ENCODE measurements at places on chromosomes 6 and 20.

DNA sequence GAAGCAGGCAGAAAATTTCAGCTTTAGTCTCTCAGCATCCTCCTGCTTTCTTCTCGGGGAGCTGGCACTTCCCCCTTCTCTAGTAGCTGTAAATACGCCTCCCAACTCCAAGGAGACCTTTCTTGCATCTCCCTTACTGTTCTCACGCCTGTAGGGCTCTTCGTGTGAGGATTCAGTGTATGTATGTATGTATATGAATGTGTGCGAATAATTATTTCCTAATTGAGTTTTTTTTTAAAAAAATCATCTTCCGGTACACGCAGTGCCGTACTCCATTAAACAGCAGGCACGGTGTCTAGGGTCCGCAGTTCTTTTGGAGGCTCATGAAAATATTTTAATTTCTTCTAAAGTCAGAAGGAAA is 85.4 kb downstream of the HFE start:
- no peak for DNase-seq

- peak; percentile 26 for DNase-seq
Observed at GRCh38 chr20:18421608-18422007, 45.2 kb downstream of the DZANK1 start.

DNA sequence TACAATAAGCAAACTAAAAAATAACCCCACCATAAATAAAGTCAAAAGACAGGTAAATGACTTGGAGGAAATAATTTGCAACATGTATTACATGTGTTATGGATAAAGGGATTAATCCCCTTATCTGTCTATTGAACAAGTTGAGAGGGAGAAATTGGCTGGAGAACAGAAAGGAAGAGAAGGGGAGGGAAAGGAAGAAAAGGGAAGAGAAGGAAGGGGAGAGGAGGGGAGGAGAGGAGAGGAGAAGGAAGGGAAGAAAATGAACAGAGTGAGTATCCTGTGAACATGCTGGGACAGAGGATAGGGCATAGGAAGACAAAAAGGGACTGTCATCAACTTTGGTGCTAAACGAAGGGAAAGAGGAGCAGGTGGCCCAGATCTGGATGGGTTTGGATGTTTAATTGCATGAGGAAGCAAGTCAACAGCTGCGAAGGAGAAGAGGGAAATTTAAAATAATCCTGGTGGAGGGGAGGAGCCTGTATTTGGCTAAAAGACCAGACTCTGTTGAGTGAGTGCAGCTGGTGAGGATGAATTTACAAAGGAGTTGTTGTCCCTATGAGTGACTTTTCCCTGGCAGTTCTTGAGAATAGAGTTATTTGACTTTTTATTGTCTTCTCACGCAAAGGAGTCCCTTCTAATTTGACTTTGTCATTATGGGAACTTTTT is 14.2 kb upstream of the SHLD1 start:
- no peak for DNase-seq

- DNase-seq = no peak
Observed at GRCh38 chr6:116388924-116389323, 18.2 kb downstream of the DSE start.

DNA sequence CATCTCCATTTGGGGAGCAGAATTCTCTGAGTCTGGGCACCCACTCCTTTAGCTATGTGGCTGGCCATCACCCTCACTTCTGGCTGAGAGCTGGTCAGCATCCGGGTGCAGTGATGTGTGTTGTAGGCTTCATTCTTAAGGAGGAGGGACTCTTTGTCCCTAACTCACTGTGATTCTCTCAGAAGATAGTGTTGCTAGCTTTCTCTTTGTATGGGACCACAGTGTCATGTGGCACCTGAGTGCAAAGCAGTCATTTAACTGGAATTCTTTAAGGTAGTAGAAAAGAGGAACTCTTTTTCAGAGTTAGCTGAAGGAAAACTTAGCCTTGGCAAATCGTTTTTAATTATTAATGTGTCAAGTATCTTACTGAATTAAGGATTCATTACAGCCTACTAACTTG is 165.9 kb downstream of the JARID2 start:
- DNase-seq = no peak

- no peak for DNase-seq
Observed at GRCh38 chr6:8113131-8113654, 10.8 kb upstream of the EEF1E1 start.

DNA sequence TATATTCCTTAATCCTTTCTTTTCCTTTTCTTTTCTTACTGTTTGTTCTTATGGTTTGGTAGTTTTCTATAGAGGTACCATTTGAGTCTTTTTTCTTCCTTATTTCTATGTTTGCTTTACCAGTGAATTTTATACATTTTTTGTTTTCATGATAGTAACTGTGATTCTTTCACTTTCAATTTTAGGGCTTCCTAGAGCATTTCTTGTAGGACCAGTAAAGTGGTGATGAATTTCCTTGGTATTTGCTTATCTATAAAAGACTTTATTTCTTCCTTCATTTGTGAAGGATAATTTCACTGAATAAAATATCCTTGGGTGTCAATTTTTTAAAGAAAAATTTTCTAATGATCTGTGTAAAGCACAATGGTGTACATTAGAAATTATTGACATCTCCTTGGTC is 637.4 kb downstream of the CD109 start:
- DNase-seq = no peak

GRCh38 chr6:135256866-135257265 is 75.8 kb downstream of the MYB start:
- DNase-seq = no peak

- no peak for DNase-seq
Observed at GRCh38 chr20:58851221-58851968, 693 bp upstream of the GNAS-AS1 start.

DNA sequence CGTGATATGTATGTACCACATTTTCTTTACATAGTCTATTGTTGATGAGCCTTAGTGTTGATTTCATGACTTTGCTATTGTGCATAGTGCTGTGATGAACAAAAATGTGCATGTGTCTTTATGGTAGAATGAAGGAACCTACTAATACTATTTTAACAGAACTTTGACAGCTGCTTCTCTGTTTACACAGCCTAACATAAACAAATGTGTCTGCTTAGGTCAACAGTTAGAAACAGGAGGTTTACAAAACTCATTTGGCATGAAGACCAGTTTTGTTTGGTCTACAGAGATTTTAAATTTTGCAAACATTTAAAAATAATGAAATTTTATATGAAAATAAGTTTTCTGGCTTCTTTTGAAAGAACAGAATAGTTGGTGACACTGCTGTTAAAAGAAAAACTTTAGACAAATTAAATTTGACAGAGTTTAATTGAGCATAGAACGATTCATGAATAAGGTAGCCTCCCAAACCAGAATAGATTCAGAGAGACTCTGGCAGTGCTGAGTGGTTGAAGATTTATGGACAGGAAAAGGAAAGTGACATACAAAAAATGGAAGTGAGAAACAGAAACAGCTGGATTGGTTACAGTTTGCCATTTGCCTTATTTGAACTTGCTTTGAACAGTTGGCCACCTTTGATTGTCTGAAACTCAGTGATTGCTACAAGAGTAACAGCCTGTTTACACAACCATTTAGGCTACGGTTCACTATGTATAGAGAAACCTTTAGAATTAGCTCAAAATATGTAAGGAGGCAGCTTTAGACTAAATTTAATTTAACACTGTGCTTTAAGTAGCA is 715.8 kb upstream of the HS3ST5 start:
- no peak for DNase-seq

DNA sequence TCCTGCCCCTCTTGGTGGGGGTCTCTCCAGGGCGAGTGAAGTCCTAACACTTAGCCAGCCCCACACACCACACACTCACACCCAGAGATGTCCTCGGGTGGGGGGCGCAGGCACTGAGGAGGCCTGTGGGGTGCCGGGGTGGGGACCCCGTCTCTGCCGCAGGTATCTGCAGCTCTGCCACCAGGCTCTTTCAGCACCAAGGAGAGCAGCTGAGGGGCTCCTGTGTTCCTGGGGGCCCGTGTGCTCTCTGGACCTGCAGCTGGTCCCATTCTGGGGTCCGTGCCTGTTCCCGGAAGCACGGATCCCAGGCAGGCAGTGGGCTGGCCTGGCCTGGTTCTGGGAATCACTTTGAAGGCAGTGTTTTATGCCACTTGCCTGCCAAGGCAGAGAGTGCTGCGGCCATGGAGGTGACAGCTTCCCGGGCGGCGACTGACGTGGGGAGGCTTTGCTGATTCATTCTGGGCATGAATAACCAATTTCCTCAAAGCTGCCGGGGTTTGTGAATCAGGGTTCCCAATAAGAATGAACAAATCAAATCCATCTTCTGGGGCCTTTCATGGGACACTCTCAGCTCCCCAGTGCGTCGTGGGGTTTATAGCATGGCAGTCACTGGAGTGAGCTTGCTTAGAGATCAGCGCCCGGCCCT is 54.4 kb upstream of the SLCO4A1 start:
- no peak for DNase-seq

- no peak for DNase-seq
Observed at GRCh38 chr6:155271145-155271544, 7.3 kb downstream of the CLDN20 start.

DNA sequence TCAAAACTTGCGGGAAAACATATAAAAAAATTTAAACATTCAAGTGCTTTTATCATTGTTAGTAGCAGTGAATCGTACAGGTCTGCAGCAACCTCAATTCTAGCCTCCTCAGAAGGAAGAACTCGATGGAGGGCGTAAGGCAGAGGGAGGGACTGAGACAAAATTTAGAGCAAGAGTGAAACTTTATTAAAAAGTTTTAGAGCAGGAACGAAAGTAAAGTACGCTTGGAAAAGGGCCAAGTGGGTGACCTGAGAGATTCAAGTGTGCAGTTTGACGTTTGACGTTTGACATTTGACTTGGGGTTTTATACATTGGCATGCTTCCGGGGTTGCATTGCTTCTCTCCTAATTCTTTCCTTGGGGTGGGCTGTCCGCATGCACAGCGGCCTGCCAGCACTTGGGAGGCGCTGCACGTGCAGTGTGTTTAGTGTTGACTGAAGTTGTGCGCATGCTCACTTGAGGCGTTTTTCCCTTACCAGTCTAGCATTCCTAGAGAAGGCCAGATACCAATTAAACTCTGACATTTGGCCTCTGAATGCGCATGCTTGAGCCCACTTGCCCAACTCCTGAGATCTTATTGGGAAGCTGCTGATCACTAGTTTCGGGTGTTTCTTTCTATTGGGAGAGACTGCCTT is 82.6 kb downstream of the TBX18 start:
- DNase-seq = no peak

DNA sequence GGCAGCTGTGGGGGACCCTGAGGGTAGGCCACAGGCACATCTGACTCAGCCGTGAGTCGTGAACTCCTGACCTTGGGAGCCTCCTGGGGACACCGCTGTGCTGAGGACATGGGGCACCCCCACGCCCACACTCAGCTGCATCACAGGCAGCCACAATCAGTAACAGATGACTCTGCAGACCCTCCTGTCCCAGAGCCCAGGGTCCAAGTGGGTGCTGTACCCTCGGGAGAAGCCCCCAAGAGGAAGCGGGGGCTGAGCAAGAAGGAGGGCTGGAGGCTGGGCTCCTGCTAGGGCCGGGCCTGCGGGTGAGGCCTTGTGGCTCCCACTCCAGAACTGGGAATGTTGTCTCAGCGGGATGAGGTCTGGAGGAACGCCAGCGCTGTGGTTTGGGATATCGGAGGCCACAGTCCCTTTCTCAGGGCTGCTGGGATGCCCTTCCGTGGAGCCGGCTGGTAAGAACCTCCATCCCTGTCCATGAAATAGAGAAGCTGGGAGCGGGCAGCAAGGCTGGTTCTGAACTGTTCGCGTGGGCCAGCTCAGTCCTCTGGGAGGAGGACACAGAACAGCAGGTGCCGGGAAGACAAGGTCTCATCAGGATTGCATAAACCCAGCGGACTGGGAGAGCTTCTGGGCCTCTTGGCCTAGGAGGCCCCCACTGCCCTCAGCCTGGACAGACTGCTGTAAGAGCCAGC is 3.1 kb upstream of the LAMA5 start:
- no peak for DNase-seq

DNA sequence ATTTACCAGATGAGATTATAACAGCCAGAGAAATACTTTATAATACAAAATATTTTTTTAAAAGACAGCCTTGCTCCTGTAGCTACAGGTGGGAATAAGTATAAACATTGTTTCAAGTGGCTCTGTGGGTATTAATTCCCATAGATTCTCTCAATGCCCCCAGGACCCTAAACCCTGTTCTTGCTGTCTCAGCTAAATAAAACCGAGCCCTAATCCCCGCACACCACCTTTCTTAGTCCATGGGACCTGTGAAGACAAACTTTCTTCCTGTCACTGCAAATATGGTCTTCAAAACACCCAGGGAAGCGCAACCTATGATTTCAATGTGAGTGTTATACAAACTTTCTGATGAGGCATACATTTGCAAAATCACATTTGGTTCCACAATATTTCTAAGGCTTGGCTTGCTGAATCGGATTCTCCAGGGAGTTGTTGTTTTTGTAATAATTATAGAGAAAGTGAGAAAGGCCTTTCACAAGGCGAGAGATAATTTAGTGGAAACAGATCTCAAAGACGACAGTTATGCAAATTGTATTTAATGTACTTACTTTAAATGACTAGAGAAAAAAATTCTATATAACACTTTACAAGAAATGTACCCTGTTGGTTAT is 11.1 kb downstream of the SMLR1 start:
- no peak for DNase-seq

DNA sequence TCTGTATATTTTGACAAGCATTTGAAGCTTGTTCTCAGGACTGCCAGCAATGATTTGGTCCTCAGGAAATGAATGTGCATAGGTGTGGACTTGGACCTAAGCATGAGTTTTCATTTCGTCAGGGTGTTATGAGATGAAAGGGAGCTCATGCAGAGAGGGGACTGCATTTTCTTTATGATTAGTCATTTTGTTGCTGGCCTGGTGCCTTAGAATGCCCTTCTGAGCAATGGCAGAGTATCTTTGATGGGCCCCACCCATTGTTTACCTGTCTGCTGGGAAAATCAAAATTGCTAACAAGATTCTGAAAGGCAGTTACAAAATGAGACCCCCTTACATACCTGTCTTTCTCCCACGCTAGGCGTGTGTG is 51.5 kb upstream of the MTHFD1L start:
- DNase-seq = no peak

DNA sequence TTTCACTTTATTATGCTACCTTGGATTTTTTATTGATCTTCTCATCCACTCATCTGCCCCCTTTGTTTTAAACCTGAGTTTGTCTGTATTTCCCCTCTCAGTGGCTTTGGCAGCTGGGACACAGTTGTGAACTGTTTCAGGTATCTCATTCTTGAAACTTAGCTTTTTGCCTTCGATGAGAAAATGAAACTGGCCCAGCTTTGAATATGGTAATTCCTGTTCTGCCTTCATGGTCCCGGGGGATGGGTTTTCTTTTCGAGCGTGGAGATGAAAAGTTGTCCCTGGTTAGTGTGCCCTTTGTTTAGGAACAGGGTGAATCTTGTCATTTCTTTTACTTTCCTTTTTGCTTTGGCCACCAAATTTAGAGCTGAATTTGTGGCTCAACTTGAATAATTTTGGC is 25.6 kb downstream of the DHX35 start:
- DNase-seq = no peak

GRCh38 chr20:50708845-50709635 is 17.7 kb upstream of the RIPOR3 start:
- no peak for DNase-seq

DNA sequence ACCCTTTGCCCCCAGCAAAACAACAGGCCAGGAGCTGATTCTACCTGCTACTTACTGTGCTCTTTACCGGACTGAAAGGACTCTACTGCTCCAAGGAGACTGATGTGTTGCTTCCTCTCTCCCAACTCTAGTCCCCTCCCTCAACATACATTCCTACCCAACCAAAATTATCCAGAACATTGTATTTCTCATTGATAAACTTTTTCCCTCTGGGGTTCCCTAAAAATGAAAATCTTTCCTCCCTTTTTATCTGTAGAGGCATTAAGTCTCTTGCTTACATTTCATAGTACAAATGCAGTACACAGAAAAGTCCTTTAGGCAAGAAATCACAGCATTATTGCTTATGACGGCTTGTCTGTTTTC is 940 bp upstream of the HS3ST5 start:
- no peak for DNase-seq
